Activated T-helper 9 cell treated with anti-CD3 and anti-CD28 coated beads, Interleukin-2, amount 50 U/mL, for 16 hours (primary cell): ENCODE measurements at places on chromosomes 1 and 21.

DNA sequence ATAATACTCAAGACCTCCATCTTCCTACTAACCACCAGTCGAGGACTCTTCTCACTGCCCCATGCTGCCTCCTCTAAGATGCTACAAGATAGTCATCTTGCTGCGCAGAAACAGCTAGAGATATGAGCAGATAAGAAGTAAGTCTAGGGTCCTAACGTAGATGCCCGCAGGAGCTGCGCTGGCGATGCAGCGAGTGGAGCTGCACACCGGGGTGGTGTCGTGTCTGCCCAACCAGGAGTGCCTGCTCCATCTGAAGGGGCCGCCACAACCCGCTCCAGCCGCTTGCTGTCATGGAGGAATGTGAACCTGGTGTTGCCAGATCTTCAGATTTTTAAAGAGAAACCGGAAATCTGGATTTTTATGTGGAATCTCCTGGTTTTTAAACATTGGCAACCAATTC, 175.1 kb downstream of the VPS13D start:
- DNase-seq: no peak

DNA sequence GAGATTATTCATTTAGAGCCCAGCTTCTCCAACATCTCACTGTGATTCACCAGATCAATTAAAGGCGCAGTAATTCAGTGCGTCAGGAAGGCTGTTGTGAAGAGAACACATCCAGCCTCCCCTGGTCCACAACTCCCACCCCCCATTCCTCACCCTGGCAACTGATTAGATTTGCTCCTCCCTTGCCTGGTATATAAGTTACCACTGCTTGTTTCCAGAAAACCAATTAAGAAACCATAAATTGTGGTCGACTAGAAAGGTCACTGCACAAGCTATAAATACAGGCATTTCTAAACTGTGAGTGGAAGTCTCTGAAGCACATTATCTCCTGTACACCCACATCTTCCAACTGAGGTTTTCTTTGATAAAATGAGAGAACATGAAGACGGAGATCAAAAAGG, 41.9 kb downstream of the FAM163A start:
- no peak for DNase-seq

- no peak for DNase-seq
Measured at GRCh38 chr1:40928699-40929098, 50.8 kb upstream of the CTPS1 start.

- no peak for DNase-seq
Measured at GRCh38 chr1:26697978-26698849, 2.4 kb downstream of the ARID1A start.

DNA sequence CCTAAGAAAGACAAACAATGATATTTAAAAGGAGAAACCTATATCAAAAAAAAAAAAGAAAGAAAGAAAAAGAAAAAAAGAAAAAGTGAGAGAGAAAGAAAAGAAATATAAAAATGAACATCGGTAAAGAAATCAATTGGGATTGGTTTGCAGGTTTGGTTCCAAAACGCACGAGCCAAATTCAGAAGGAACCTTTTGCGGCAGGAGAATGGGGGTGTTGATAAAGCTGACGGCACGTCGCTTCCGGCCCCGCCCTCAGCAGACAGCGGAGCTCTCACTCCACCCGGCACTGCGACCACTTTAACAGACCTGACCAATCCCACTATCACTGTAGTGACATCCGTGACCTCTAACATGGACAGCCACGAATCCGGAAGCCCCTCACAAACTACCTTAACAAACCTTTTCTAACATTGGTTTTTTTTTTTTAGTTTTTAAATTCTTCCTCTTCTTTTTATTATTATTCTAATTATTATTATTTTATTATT, 11.7 kb downstream of the LHX9 start:
- no peak for DNase-seq

- no peak for DNase-seq
Measured at GRCh38 chr21:43754948-43755781, 20.9 kb downstream of the CSTB start.

DNA sequence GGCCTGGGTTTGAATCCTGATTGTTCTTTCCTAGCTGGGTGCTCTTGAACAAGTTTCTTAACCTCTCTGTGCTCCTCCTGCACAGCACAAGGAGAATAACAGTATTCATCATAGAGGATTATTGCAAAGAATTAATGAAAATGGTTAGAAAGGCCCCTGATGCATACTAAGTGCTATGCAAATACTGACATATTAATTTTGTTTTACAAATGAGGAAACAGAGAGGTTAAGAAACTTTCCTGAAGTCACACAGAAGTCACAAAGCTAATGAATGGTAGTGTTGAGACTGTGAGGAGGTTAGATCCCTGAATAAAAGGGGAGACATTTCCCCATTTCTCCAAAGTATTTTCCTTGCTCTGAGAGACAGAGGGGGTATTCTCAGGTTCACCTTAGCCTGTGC, 99.0 kb downstream of the KCNJ6 start:
- DNase-seq: no peak

DNA sequence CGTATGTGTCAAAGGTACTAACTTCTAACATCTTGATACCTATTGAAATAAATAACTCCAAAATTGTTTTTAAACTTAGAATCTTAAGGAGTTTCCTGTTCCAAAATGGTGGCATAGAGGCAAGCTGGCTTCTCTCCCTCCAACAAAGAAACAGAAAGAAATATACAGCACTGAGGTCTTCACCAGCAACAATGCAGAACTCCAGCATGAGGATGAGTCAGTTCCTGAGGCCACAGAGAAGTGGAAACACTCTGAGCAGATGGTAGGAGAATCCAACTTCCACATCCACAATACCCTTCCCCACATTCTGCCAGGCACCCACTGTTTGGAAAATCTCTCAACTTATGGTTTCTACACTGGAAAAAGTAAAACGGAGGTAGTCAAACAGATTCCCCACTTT, 12.2 kb upstream of the PPIH start:
- no peak for DNase-seq

DNA sequence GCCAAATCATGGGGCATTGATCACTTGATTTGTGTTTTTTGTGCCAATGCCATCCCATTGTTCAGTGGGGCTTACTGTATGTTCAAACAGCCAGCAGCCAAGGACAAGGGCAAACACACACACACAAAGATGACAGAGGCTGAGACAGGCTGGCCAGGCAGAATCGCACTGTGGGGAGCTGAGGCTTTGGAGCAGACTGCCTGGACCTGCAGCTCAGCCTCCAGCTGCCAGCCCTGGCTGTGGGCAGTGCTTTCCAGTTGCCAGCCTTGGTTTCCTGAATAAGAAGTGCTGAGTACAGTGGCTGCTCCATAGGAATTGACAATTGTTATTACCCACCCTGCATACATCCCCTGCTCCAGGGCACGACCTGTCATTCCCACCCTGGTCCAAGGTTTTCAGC, 16.9 kb upstream of the PCP4 start:
- no peak for DNase-seq

DNA sequence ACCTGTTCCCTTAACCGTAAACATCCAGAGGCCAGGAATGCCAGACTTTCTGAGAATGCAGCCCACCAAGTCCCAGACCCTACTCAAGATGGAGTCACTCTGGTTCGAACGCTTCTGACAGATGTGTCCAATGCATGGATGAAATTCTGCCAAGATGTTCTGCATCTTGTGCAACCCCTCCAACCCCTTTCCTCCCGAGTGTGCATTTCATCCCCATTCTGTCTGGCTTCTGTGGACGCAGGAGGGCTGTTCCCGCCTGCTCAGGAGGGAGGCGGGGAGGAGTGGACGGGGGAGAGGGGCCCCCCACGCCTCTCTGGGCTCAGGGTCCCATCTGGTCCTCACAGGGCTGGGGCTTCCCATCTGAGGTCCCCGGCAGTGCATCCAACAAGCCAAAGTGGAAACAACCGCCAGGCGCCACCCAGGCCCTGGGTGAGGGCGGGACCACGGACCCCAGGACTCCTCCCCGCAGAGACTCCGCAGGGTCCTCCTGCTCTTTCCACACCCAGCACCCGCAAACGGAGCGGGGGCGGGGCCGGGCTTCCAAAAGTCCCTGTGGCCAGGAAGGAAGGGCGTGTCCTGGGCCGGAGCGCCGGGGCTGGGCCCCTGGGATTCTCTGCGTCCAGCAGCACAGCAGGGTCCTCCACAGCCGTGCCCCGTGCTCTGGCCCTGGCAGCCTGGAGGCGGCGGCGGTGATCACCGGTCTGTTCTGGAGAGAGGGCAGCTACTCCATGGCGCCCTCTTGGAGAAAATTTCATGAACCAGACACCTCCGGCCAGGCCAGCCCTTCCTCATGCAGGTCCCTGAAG, 27.8 kb upstream of the SUMO3 start:
- peak; percentile 33 for DNase-seq

- DNase-seq: no peak
Measured at GRCh38 chr1:221157026-221157761, 278.0 kb downstream of the HLX start.

DNA sequence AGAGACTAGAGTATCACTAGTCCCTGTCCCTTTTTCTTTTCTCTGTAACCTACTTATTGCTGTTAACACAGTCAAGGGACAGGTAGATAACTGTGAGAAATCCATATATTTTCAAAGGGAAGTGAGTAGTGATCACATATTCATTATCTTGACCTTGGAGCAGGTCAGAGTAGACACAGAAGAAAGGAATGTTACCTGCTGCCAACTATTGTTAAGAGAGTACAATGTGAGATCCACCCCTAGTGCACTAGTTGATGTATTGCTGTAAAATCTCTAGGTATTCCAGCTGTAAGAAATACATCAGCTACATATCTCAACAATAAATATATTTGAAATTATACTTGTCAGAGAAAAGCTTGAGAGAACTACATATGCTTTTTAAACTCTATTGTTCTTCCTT, 68.7 kb upstream of the ADGRL2 start:
- DNase-seq: no peak

DNA sequence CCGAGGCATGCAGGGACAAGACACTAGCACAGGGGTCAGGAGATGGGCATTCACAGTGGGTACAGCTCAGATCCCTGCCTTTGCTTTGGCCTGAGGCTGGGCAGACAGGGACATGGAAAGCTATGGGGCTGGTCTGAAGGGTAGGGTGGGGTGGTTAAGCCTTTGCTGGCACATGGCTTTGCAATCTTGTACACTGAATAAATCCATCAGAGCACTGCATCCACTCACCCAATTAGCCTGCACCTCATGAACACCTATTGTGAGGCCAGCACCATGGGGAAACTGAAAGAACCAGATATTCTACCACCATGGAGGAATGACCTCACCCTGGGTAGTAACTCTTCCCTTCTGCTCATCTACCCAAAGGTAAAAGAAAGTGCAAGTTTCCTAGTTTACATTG, 199.6 kb upstream of the LMO4 start:
- no peak for DNase-seq

GRCh38 chr1:222736470-222736869, 532 bp upstream of the FAM177B start:
- DNase-seq: no peak

- no peak for DNase-seq
Measured at GRCh38 chr1:43282220-43283195, 2.9 kb downstream of the C1orf210 start.

GRCh38 chr1:170555370-170555769, 23.4 kb downstream of the GORAB start:
- DNase-seq: no peak

GRCh38 chr1:41317361-41317760, 43.9 kb upstream of the FOXO6 start:
- no peak for DNase-seq

DNA sequence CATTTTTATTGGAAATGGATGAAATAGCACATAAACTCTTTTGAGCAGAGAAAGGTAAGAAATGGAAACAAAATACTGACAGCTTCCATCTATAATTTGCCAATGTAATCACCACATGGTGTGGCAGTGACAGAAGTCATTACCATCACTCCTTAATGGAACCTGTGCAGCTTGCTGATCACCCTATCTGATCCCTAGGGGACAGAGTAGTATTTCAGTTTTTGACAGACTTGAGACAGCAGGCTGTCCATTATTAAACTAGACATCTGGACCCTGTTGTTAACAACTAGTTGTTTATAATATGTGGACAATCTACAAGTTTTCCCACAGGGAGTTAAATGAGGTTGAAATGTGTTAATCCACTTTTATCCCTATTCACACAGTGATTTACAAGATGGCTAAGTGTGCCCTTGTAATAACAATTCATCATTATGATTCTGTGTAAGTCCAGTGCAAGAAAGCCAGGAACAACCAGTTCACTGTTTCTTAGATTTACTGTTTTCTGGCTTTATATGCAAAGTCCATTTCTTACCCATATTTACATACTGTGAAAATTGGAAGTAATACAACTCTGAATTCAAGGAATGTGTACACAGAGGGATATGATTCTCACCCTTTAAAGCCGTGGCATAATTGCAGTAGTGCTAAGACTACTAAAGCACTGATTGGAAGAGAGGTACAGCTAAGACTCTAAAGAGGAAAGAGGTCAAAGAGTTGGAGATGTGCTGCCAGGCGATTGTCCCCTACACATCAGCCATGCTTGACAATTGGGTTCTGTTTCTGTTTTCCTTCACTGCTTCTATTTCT, 9.1 kb downstream of the KCNT2 start:
- no peak for DNase-seq

DNA sequence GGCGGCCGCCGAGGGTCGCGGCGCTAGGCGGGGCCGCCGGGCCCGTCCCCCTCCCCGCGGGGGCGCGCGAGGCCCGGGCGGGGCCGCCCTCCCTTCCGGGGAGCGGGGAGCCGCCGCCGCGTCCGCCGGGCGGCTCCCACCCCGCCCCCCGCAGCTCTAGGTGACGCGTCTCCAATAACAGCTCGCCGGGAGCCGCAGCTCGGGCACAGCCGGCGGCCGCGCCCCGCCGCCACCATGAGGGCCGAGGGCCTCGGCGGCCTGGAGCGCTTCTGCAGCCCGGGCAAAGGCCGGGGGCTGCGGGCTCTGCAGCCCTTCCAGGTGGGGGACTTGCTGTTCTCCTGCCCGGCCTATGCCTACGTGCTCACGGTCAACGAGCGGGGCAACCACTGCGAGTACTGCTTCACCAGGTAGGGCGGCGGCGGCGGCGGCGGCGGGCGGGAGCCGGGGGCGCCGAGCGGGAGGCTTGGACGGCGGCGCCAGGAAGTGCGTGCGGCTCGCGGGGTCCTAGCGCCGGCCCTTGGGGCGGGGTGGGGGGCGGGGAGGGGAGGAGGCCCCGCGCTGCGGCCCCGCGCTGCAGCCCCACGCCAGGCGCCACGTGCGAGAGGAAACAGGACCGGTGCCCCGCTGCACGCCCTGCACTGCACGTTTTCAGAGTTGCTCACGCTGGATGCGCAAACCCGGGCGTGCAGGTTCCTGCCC, at the start of gene SMYD2:
TSS of gene SMYD2 (plus strand) at position 139 of the 699 bp plus-strand sequence. CDS start at position 235, 96 bp downstream.
- DNase-seq: peak; percentile 57

- no peak for DNase-seq
Measured at GRCh38 chr1:193703655-193704054, 517.2 kb upstream of the B3GALT2 start.

- DNase-seq: no peak
Measured at GRCh38 chr1:183632114-183632513, 3.5 kb downstream of the ARPC5 start.
